ENCODE measurements at places on chromosomes 2 and 18.
A peak's percentile ranks its signal among the peaks of the same experiment; 100 is the strongest.

- DNase-seq: no peak
These were observed 787.9 kb upstream of the RAB6C start for GRCh38 chr2:129191530-129191929.

GRCh38 chr2:107530046-107530445 is 296.6 kb upstream of the RGPD4 start:
- DNase-seq: no peak

DNA sequence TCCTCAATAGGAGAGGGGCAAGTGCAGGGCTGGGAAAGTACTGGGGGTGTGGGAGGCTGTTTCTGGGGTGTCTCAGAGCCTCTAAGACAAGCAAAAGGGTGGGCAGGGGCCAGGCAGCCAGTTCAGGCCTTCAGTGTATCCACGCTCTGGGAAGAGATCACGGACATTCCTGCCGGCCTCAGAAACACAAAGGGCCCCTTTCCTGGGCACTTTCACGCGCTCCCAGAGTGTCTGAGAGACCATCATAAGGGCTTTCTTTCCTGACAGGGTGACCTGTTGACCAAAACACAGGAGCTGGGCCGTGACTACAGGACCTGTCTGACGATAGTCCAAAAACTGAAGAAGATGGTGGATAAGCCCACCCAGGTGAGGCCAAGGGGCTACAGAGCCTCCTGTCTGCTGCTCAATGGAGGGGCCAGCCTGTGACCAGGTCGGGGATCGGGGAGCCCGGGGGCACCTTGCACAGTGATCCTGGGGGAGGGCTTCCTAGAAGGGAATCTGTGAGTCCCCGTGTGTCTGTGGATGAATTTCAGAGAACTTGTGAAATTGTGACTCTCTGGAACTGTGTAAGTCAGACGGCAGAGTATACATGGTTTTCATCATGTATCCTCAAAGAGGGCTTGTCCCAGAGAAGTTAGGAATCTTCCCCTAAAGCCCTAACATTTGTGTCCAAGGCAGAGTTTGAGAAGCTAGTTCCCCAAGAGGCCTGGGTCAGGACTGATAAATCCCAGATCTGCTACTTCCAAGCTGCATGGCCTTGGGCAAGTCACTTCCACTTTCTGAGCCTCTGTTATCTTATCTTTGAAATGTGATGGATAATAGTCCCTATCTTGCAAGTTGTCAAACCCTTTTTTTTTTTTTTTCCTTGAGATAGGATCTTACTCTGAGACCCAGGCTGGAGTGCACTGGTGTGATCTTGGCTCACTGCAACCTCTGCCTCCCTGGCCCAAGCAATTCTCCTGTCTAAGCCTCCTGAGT is 1.8 kb downstream of the GNLY start:
- DNase-seq: no peak

- DNase-seq: peak; percentile 25
These were observed 97.2 kb downstream of the SP100 start for GRCh38 chr2:230512955-230513748.

DNA sequence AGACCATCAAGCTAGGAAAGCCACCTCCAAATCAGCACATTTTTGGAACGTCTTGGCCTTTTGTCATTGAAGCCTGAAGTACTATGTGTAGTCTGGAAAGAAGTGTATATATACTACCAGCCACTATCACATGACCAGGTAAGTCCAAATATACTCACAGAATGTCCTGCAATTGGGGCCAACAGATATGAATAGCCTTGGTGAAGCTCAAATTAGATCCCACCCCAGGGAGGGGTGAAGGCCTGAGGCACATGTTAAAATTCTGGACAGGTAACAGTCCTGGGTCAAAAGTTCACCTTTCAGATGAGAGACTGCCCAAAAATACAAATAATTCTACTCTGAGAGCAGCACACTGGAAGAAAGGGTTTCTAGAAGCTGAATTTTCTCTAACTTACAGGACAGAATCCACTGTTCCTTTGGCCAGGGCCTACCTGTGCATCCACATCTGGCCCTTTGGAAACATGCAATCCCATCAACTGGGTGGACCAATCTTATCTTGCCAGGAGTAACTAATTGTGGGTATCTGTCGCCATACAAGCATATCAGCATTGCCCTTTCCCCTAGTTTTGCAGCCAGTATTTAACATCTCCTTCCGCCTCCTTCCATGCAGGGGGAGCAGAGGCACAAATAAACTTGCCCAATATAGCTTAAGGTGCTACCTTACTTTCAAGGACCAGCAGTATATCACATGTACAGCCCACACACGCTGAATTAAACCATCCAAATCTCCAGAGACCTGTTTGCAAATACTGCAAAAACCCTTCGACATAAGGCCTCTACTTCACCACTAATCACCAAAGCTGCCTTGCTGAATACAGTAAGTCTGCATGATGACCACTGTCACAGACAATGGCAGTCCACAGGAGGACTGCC is 67.8 kb downstream of the EIF5B start:
- DNase-seq: no peak

DNA sequence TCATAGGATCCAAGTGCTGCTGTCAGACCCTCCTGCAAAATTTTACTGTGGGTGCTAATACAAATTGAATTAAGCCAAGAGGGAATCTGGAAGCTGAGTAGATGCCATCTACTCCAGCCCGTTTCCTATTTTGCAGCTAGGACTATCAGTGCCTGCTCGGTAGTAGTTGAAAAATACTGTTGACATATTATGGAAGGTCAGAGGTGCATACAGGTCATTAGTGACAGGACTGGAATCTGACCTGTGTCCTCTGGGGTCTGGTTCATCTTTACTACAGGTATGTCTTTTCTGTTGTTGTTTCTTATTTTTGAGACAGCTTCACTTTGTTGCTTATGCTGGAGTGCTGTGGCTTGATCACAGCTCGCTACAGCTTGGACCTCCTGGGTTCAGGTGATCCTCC is 58.8 kb downstream of the MAP4K4 start:
- no peak for DNase-seq

- no peak for DNase-seq
These were observed 66.5 kb upstream of the SLC1A4 start for GRCh38 chr2:64922482-64923384.

DNA sequence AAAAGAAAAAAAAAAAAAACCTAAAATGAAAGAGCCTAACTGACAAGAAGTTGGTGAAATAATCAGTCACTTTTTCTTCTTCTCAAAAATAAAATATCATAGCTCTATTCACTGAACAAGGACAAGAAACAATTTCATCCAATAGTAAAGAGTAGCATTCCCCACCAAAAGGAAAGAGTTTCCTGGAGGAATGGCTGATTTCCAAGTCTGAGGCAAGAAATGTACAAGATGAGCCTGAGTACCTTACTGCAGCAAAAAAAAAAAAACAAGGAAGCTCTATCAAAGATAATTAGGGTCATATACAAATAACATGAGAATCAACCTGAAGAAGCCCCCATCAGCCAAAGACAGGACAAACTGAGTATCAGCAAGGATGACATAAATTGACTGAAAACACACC is 11.5 kb downstream of the ROCK1 start:
- peak; percentile 39 for DNase-seq

DNA sequence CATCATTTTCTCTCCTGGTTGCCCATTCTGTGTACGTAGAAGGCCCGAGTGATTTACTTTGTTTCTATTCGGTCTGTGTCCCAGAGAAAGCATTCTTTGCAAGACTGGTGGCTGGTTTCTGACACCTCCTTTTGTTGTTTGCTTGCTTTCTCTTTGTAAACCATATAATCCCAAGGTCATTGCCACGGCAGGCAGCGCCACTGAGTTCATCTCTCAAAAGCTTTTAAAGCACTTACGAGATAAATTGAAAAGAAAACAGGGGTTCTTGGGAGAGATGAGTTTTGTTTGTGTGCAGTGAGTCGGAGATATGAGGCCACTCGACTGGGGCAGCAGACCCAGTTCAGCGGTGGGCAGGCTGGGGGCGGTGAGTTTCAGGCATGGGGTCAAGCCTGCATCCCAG is 137.6 kb downstream of the NCK2 start:
- no peak for DNase-seq

- no peak for DNase-seq
These were observed 2.5 kb downstream of the AGFG1 start for GRCh38 chr2:227474410-227474809.

DNA sequence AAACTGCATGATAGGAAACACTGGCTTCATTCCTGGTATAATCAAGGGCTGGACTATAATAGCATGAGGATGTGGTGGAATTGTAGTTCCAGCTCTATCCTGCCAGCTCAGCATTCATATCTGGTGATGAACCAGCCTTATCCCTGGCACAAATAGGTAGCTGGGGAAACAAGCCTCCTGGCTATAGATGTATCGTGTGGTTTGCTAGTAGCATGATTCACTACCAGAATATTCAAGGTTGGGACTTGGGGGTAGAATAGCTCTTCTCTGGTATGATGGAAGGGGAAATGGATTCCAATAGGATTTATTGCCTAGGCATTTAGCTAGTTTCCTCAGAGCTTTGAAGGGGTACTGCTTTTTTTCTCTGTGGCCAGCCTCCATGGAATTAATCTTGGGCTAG is 532.8 kb downstream of the FBXO15 start:
- DNase-seq: peak; percentile 91
